GM12865 (cell line): ENCODE measurements at places on chromosomes 16 and 17.

GRCh38 chr17:18925187-18925586 lies 26.8 kb upstream of the SLC5A10 start:
- DNase-seq = peak; percentile 49

- no peak for DNase-seq
Measured at GRCh38 chr16:13793841-13794409, 126.0 kb upstream of the ERCC4 start.

DNA sequence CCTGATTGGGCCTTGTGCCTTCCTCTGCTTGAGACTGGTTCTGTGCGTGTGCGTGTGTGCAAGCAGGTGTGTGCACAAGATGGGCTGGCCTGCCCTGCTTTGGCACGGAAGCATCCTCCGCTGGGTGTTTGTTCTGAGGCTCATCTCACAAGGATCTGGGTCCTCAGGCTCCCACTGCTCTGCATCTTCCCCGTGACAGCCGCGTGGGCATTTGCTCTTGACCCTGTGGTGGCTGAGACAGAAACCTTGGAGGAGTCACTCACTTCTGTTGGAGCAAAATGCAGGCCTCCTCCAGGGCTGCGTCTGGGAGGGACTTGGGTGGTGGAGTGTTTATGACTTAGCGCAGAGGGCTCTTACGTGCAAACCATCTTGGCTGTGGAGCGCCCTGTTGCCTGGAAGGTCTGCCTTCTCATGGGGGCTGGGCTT lies 119.2 kb downstream of the RPTOR start:
- no peak for DNase-seq

DNA sequence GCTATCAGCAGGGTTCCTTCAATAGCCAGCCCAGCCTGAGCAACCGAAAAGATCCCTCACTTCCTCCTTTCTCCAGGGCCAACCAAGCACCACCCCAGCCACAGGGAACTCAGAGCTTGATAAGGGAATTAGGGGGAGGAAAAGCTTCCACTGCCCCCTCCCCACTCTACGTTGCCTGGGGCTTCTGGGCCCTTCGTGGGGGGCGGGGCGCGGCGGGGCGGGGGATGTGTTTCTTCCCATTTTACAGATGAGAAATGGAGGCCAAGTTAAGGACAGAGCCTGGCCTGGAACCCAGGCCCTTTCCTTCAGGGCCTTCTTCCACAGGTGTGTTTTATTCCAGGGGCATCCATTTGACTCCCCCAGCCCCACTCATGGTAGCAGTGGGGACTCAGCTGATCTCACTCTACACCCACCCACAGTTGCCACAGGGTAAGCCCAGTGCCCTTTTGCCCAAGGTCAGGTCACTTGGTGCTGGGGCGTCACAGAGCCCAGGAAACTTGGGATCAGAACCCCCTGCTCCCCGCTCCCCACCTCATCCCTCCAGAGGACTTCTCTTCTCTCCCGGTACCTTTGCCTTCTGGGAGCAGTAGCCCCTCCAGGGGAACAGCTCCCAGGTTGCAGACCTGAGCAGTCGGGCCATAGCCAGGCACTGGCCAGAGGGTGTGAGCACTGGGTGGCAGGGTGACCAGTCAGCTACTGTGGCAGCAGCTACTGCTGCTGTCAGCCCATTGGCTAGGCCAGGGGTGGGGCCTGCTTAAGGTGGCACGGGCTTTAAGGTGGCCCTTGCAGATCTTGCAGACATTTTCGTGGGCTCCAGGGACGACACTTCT lies at the start of gene LDHD:
LDHD (minus strand) TSS at position 700 of the 830 bp plus-strand sequence; CDS start at position 640, 60 bp downstream.
- DNase-seq = no peak

- no peak for DNase-seq
Measured at GRCh38 chr16:18803569-18804462, 2.5 kb upstream of the ARL6IP1 start.

DNA sequence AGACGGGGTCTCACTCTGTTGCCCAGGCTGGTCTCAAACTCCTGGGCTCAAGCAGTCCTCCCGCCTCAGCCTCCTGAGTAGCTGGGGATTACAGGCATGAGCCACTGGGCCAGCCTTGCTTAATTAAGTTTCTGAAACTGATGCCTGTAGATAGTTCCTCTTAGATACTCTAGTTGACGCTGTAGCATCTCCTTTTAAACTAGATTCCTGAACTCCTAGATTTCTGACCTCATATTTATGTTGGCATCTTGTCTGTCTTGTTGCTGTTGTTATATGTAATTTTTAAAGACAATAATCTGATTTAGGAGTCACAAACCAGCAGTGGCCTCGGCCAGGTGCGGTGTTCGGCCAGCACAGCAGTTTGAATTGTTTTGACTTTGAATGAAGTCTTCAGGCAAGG lies 37.5 kb downstream of the DHRS7B start:
- DNase-seq = no peak

- DNase-seq = no peak
Measured at GRCh38 chr16:5166486-5166885, 68.9 kb upstream of the EEF2KMT start.

DNA sequence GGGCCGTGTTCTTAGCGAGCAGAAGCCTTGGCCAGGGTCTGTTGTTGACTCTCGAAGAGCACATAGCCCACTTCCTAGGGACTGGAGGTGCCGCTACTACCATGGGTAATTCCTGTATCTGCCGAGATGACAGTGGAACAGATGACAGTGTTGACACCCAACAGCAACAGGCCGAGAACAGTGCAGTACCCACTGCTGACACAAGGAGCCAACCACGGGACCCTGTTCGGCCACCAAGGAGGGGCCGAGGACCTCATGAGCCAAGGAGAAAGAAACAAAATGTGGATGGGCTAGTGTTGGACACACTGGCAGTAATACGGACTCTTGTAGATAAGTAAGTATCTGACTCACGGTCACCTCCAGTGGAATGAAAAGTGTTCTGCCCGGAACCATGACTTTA lies 18.5 kb downstream of the RSPRY1 start:
- DNase-seq = no peak
